Transverse colon (tissue), 4 donors: ENCODE measurements at places on chromosomes 3 and 15. TPM values are rescaled to one million over a fixed set of nuclear protein-coding genes. Genes with fewer than 3 reads are reported as not detected.
A peak's percentile ranks its signal among the peaks of the same experiment; 100 is the strongest.

CYP11A1 gene
- 0.79 TPM for total RNA-seq

CNTN6 gene
- not detected for total RNA-seq

GOLGA6L10 gene
- 1.2 TPM for total RNA-seq

EPB42 gene
- not detected for total RNA-seq

PP2D1 gene
- total RNA-seq: not detected

APBA2 gene
- 2.1 TPM for total RNA-seq

DNA sequence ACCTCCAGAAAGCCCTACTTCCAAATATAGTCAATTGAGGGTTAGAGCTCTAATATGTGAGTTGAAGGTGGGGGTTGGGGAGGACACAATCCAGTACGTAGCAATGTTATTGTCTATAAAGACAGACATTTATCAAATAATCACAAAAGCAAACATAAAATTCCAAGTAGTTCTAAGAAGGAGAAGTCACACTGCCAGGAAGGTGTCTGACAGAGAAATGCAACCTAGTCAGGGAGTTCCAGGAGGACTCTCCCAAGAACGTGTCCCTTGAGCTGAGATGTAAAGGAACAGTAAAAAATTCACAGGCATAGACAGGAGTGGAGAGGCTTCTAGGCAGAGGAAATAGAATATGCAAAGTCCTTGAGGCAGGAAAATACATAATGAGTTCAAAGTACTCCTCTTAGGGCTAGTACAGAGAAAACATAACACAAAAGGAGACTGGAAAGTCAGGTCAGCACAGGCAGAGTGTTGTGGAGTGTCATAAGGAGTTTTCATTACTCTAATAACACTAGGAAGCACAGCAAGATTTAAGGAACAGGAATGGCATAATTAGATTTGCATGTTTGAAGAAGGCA, 277.6 kb upstream of the STT3B start:
- H3K27ac ChIP-seq: no peak overlapping the region
- no peaks in the 10 kb centered on the region for H3K27me3 ChIP-seq
- no peak overlapping the region for H3K4me3 ChIP-seq
- no peaks in the 10 kb centered on the region for H3K36me3 ChIP-seq
- no peak for DNase-seq

- no peaks in the 10 kb centered on the region for H3K4me1 ChIP-seq
- peak overlapping the region; percentile 11 for H3K27ac ChIP-seq
- DNase-seq: peak; percentile 25
- no peaks in the 10 kb centered on the region for H3K27me3 ChIP-seq
- H3K4me3 ChIP-seq: no peak overlapping the region
- no peaks in the 10 kb centered on the region for H3K36me3 ChIP-seq
Observed at GRCh38 chr15:60745469-60746061, 266.6 kb upstream of the ICE2 start.

GRCh38 chr3:113441051-113441770, at the start of gene CFAP44:
TSS of gene CFAP44 (minus strand) at chr3:113441493. CDS start at chr3:113433664, 7,829 bp downstream.
- no peak within 1 kb of the TSS for H3K27ac ChIP-seq
- peak; percentile 62 for DNase-seq
- H3K27me3 ChIP-seq: no peaks in the 10 kb centered on the region
- H3K36me3 ChIP-seq: no peaks in the 10 kb centered on the region

DNA sequence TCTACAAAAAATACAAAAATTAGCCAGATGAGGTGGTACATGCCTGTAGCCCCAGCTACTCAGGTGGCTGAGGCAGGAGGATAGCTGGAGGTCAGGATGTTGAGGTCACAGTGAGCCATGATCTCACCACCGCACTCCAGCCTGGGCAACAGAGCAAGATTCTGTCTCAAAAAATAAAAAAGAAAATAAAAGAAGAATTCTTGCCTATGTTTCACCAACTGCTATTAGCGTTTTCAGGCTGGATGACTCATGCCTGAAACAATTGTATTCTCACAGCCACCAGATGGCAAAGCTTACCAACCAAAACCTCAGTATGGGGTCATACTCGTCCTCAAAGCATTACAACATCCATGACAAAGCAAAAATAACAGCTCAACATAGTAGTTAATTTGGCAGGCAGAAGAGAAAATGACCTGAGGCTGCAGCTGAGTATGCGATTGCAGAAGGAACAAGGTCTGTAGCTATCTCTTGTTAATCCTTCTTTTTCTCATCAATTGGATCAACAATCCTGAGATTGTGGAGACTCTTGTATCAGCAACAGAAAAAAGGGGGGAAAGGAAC, 52.2 kb downstream of the TP53BP1 start:
- no peaks in the 10 kb centered on the region for H3K36me3 ChIP-seq
- peaks cover 8% of the 10 kb centered on the region for H3K4me1 ChIP-seq
- no peak overlapping the region for H3K4me3 ChIP-seq
- no peaks in the 10 kb centered on the region for H3K27me3 ChIP-seq
- peak; percentile 7 for DNase-seq

GRCh38 chr3:16063603-16064002, 110.9 kb upstream of the GALNT15 start:
- H3K4me3 ChIP-seq: no peak overlapping the region
- no peaks in the 10 kb centered on the region for H3K36me3 ChIP-seq
- no peak overlapping the region for H3K27ac ChIP-seq
- no peak for DNase-seq
- H3K4me1 ChIP-seq: peaks cover 12% of the 10 kb centered on the region

- H3K27ac ChIP-seq: no peak overlapping the region
- H3K36me3 ChIP-seq: no peaks in the 10 kb centered on the region
- no peak overlapping the region for H3K4me3 ChIP-seq
Observed at GRCh38 chr15:75727851-75728715, 15.4 kb upstream of the CSPG4 start.

GRCh38 chr3:195692354-195692685, 28.5 kb upstream of the MUC20 start:
- no peaks in the 10 kb centered on the region for H3K4me1 ChIP-seq
- H3K27me3 ChIP-seq: no peaks in the 10 kb centered on the region
- H3K27ac ChIP-seq: no peak overlapping the region

DNA sequence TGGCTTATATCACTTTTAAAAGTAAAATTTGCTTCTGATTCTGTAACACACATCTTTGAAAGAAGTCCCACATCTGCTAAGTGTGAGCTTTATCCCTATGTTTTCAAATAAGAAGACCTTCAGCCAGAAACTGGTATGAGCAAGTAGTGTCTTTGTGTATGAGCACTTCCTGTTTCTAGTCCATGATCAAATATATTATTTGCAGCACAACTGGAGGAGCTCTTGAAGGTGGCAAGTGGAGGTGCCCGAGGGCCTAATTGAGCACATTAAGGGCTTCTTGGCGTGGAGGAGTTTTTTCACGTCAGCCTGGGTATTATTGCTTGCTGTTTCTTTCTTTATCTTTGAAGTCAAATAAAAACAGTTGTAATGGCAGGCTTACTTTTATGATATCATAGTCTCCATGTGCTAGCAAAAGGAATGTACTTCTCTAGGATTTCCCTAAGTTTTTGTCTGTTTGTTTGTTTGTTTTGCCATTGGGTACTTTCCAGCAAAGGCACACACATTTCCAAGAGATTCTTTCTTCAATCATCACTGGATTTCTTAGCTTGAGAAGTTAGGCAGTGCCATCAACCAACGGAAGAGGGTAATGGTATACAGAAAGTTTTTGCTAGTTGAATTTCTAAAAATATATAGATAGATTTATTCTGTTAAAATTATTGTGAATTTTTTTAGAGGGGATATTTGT, 68.1 kb downstream of the MEIS2 start:
- no peaks in the 10 kb centered on the region for H3K27me3 ChIP-seq
- no peak overlapping the region for H3K4me3 ChIP-seq
- no peak for DNase-seq
- peak overlapping the region; percentile 14 for H3K27ac ChIP-seq

DNA sequence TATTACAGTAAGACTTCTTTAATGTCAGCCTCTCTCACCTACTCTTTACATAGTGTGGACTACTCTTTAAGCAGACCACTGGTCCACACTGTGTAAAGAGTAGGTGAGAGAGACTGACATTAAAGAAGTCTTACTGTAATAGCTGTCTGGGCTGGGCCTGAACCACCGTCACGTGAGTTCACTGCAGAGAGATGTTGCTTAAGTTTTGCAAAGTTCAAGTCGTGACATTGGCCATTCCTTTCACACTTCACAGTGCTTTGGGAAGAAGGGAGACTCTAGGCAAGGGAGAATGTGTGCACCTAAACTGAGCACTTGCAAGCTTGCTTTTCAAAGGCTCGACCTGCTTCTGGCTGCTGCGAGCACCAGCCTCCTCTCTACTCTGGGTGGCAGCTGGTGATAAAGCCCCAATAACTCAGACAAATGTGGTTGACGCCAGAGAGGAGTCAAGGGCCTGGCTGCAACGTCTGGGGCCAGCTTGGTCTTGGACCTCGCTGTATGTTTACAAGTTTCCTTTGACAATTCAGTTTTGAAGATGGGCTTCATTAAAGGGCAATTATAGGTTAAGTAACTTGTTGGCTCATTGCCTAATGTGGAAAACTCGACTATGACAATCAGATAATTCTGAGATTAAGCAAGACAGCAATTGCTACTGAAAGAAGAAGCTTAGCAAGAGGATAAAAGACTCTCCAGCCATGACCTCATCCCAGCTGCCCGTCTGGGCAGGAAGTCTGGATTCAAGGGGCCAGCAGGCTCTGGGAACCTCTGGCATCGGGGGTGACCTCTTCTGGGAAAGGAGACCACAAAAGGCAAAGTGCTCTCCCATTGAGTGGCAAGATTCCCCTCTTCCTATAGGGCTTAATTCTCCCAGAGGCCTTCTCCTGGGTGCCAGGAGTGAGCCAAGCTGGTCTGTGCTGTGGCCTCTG, 242.1 kb upstream of the TLE3 start:
- H3K27ac ChIP-seq: peak overlapping the region; percentile 11
- peaks cover 7% of the 10 kb centered on the region for H3K4me1 ChIP-seq
- no peak for DNase-seq
- H3K27me3 ChIP-seq: no peaks in the 10 kb centered on the region

DNA sequence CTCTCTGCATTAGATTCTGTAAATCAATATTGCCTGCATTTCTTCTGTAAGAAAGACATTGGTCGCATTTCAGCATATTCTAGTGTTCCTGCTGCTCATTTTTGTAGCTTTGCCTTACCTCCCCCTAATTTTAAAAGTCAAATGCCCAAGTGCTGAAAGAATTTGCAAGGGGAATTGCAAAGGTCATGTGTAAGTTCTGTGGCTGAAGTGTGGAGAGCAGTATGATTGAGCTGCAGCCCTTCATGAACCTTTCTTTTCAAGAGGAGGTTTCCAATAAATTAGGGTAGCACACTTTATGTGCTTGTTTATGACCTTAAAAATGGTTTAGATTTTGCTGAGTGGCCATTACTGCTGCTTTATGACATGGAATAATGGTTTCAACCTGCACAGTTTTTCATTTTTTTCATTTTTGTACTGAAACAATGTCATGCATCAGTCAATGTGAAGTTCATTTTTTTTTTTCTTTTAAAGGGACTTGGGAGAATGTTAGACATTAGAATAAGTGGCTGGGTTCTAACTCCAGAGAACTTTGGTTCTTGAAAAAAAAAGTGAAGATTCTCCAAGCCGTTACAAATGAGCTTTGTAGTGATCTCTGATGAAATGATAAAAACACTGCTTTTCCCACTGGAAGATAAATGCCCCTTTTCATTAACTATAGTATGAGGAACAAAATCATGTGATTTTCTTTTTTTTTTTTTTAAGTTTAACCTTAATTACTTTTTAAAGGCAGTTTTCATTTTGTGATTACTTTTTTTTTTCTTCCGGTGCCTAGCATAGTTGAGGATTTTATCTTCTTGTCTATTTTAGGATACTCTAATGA, 99.6 kb downstream of the MITF start:
- DNase-seq: no peak
- H3K36me3 ChIP-seq: no peaks in the 10 kb centered on the region
- H3K27ac ChIP-seq: no peak overlapping the region
- H3K4me3 ChIP-seq: no peak overlapping the region
- H3K4me1 ChIP-seq: no peaks in the 10 kb centered on the region
- no peaks in the 10 kb centered on the region for H3K27me3 ChIP-seq

DNA sequence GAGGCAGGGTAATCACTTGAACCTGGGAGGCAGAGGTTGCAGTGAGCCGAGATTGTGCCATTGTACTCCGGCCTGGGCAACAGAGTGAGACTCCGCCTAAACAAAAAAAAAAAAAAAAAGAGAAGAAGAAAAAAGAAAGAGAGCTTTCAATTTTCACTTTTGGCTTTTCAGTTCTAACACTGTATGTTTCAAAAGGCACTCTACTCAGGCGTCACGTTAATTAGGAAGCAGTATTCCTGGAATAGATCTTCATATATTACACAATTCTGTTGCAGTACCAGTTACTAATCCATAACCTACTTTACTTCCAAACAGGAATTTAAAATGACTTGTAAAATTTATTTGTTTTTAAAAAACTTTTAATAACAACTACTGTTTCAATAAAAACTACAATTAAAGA, 131.7 kb upstream of the PLXND1 start:
- no peaks in the 10 kb centered on the region for H3K4me1 ChIP-seq
- no peak overlapping the region for H3K27ac ChIP-seq
- H3K4me3 ChIP-seq: no peak overlapping the region
- H3K27me3 ChIP-seq: no peaks in the 10 kb centered on the region
- no peaks in the 10 kb centered on the region for H3K36me3 ChIP-seq

DNA sequence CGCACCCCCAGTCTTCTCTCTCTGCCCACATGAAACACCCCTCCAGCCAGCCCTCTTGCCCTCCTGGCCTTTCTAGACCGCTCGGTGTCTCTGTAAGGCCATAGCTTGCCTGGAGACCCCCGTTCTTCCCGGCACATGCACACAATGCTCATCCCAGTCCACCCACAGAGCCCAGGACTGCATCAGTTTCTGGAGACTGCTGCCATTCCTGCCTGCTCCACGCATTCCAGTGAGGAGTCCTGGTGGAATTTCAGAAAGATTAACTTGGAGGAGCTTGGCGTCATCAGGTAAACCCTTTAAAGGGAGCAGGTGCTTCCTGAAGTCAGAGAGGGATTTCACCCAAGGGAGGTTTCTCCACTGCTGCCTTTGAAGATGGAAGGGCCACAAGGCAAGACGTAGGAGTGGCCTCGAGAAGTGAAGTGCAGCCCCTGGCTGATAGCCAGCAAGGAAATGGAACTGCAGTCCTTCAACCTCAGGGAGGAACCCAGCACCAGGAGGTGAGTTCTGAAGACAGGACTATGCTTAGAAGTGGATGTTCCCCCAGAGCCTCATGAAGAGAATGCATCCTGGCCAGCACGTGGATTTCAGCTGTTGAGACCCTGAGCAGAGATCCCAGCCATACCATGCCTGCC, 19.2 kb downstream of the SLC41A3 start:
- no peak overlapping the region for H3K27ac ChIP-seq
- DNase-seq: peak; percentile 22
- H3K27me3 ChIP-seq: no peaks in the 10 kb centered on the region
- no peaks in the 10 kb centered on the region for H3K4me1 ChIP-seq
- no peaks in the 10 kb centered on the region for H3K36me3 ChIP-seq
- H3K4me3 ChIP-seq: no peak overlapping the region

- H3K36me3 ChIP-seq: no peaks in the 10 kb centered on the region
- no peaks in the 10 kb centered on the region for H3K27me3 ChIP-seq
- H3K27ac ChIP-seq: no peak overlapping the region
Observed at GRCh38 chr3:189890496-189890895, 230.2 kb downstream of the P3H2 start.
